Stimulated activated CD8-positive, alpha-beta memory T cell treated with anti-CD3 and anti-CD28 coated beads, Interleukin-12 subunit alpha, Interleukin-12 subunit beta, amount 100 ng/mL, for 4 hours (primary cell): ENCODE measurements at places on chromosomes 1 and 21.

GRCh38 chr1:156114919-156115513, 505 bp downstream of the LMNA start:
- DNase-seq, result no peak

DNA sequence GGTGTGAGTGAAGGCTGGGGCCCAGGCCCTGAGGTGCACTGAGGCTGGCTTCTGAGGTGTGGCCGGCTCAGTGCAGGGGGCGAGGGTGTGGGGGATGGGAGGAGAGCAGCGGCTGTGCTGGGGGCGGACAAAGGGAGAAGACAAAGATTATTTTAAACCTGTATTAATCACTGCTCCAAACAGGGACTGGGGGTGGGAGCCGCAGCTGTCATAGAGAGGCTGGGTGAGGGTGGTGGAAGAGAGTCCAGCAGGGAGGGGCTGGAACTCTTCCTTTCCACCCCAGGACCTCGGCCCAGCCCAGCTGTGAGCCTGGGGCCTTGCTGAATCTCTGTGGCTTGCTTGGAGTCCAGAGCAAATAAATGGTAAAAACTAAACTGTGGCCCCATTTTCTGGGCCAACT, 106.9 kb downstream of the KCND3 start:
- no peak for DNase-seq

DNA sequence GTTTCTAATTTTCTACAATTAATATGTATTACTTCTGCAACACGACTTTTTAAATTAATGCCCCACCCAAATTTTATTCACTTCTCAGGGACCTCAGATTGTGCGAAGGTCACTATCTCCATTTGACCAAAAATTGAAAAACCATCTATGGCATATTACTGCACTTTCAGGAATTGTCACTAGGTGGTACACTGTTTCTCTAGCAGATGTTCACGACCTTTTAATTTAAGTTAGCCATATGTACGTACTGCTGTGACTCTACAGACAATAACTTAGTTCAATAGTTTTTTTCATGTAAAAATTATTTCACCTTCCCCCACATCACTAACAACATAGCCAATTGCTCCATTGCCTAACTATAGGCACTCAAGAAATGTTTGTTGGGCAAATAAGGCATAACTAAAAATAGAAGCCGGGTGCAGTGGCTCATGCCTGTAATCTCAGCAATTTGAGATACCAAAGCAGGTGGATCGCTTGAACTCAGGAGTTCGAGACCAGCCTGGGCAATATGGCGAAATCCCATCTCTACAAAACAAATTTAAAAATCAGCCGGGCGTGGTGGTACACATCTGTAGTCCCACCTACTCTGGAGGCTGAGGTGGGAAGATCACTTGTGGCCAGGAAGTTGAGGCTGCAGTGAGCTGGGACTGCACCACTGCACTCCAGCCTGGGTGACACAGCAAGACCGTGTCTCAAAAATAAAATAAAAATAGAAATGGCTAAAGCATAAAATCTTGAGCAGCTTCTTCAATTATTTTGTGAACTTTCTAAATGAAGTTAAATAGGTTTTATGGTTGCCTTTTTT, 75.7 kb upstream of the PKN2 start:
- DNase-seq, result no peak

- DNase-seq, result no peak
Measured at GRCh38 chr1:15933684-15934083, 42.2 kb downstream of the ZBTB17 start.

DNA sequence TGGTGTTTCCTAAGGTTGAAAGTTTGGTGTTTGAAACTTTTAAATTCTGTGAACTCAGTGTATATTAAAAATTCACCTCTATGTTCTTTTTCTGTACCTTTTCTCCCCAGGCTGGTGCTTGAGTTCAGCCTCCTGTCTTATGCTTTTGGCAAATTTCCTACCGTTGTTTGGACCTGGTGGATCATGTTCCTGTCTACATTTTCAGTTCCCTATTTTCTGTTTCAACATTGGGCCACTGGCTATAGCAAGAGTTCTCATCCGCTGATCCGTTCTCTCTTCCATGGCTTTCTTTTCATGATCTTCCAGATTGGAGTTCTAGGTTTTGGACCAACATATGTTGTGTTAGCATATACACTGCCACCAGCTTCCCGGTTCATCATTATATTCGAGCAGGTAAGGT, 24.9 kb upstream of the AXDND1 start:
- DNase-seq, result no peak

- no peak for DNase-seq
Measured at GRCh38 chr1:224378855-224379631, 22.4 kb downstream of the CNIH4 start.

DNA sequence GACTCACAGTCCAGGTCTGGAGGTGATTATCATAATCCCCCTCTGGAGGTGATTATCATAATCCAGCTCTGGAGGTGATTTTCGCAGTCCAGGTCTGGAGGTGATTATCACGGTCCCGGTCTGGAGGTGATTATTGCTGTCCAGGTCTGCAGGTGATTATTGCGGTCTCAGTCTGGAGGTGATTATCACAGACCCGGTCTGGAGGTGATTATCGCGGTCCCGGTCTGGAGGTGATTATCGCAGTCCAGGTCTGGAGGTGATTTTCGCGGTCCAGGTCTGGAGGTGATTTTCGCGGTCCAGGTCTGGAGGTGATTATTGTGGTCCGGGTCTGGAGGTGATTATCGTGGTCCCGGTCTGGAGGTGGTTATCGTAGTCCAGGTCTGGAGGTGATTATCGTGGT, 76.6 kb downstream of the SDCCAG8 start:
- no peak for DNase-seq

DNA sequence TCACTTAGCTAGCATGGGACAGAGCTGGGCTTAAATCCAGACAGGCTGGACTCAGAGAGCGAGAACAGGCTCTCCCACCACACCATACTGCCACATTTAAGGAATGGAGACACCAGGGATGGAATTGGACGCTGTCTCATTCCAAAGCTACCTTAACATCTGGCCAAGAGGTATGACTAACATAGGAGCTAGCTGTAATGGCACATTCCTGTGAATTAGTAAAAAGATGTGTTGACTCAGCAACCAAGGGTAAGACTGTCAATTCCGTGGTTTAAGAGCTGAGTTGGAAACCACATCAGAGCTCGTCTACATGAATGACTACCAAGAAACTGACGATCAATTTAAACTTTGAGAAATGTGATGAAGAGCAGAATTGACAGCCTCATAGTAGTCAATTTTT, 8.3 kb upstream of the TNFRSF9 start:
- no peak for DNase-seq

- DNase-seq, result no peak
Measured at GRCh38 chr1:17909634-17910033, 154.5 kb downstream of the ACTL8 start.

DNA sequence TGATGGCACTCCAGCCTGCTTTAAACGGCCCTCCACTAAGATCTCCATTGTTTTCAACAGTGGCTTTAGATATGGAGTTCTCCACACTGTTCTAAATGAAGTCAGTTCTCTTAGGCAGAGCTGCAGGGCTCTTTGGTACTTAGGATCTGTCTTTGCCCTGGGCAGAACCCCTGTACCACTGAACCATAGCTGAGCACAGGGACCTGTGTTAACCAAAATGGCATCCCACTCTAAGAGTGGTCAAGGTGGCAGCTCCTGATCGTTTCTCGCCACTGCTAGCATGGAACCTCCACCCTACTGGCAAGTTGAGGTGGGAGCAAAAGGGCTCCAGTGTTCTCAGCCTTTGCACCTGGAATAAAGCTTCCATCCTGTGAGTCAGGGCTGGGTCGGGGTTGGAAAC, 186.7 kb downstream of the TM2D1 start:
- DNase-seq, result no peak

DNA sequence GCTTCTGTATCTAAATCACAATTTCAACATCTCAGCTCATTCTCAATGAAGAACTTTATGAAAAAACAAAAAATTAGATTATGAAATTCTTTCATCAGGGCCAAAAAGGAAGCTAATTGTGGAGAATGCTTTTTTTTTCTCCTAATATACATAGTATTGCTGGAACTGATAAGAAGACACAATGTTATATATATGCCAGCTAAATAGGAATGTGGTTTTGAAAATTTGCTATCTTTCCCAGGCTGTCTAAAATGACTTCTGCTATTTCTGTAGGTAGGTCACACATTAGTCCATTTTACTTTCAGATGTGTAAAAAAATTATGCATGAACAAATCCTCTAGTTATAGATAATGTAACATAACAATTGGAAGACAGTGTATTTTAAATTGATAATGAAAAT, 732.9 kb downstream of the RWDD3 start:
- no peak for DNase-seq

GRCh38 chr1:9903801-9904527, 6.1 kb downstream of the CTNNBIP1 start:
- no peak for DNase-seq

DNA sequence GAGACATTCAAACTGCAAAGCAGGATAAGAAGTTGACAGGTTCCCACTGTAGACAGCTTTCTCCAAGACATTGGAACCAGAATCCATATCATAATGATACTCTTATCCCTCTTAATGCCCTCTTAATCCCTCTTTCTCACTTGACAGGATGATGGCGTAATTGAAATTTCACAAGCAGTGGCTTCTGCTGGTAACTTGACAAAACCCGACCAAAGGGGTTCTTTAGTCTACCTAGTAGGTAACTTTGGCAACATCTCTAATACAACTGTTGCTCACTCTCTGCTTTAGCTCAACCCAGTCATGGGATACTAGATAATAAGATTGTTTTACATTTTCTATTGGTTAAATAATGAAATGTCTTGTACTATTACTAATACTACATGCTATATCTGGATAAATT, 34.7 kb downstream of the S100A10 start:
- no peak for DNase-seq

DNA sequence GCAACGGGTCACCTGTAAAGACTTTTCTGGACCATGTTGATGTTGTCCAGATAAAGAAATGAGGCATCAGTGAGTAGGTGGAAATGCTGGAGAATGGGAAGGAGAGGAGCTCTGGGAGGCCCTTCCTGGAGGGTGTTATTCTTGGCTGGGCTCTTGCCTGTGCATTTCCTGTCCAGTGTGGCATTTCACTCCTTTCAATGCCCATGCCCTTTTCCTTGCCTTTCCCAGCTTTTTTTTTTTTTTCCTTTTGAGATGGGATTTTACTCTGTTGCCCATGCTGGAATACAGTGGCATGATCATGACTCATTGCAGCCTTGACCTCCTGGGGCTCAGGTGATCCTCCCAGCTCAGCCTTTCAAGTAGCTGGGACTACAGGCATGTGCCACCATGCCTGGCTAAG, 11.8 kb downstream of the NOS1AP start:
- no peak for DNase-seq

GRCh38 chr1:91428182-91428798, 23.7 kb upstream of the HFM1 start:
- no peak for DNase-seq

GRCh38 chr1:91833946-91834345, 52.0 kb downstream of the TGFBR3 start:
- no peak for DNase-seq

DNA sequence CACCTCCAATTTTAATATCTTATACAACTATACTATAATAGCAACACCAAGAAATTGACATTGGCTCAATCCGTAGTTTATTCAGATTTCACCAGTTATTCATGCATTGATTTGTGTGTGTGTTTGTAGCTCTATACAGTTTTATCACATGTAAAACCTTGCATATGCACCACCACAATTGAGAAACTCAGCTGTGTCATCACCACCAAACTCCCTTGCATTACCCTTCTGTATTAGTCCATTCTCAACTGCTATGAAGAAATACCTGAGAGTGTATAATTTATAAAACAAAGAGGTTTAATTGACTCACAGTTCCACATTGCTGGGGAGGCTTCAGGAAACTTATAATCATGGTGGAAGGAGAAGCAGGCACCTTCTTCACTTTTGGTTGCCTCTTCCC, 162.1 kb downstream of the PATJ start:
- no peak for DNase-seq

- no peak for DNase-seq
Measured at GRCh38 chr1:105100102-105100501, 1350.4 kb downstream of the AMY1C start.

- no peak for DNase-seq
Measured at GRCh38 chr1:226425004-226425378, 17.1 kb upstream of the PARP1 start.

DNA sequence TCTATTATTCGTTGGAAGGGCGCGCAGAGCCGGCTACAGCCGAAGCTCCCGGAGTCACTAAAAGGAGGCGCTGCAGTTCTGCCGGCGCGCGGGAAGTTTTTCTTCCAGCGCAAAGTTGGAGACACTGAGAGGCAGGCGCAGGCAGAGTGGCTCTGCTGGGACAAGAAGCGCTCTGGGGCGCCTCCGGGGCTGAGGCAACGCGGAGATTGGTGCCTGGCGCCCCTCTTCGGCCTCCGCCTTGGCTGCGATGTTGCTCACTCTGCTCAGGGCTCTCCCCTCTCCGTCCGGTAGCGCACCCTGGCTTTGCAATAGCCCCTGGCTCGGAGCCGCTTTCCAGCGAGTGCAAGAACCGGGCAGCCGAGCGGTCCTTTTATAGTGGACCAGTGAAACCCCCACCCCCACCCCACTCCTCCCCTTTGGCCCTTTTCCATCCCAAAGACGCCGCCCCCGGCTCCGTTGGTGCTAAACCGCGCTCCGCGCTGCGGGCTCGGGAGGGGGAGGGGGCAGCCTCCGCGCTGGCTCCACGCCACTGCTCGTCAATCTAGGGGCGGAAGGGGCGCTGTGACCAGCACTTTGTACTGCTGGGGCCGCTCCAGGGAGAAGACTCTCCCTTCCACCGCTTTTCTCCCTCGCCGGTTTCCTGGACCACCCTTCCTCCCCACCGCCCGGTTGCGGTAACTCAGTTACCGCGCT, at the start of gene ADAMTS1:
TSS of gene ADAMTS1 (minus strand) at position 344 of the 693 bp plus-strand sequence. CDS start 455 bp downstream, outside the sequence.
- no peak for DNase-seq

DNA sequence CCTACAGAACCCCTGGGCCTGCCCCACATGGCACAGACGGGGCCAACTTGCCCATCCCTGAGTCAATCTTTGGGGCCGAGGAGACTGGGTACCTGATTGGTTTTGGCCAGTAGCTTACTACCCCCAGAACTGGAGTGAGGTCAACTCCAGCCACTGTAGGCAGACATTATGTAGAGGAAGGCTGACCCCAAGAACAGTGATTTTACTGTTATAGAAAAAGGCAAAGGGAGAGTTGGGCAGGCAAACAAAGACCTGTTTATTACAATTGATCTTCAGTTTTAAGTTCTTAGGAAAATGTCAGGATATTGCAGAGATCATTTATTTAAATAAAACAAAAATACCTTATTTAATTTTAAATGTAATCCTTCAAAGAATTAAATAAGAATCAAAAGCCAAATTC, 653.8 kb downstream of the NPHP4 start:
- DNase-seq, result no peak

DNA sequence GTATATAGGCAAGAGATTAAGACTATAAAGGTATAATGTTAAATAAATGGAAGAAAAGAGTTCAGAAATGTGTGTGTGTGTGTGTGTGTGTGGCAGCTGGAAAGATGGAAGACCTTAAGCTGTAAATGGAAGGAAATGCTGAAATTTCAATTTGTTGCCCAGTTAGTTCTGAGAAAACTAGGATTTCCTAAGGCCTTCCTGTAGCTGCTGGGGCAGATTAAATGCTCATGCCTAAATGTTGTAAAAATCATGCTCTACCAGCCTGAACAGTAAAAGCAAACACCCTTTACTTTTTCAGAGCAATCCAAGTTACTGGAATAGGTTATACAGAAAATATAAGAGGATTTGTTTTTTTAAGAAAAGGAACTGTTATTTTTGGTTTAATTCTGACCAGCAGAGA, 8.3 kb downstream of the ADCY10 start:
- no peak for DNase-seq
